Osteoblast (primary cell): ENCODE measurements at places on chromosomes 3 and 15. TPM values are rescaled to one million over a fixed set of nuclear protein-coding genes. Genes with fewer than 3 reads are reported as not detected.

Gene MITF
- 11.6 and 16.2 TPM in 2 replicates for total RNA-seq

Gene SLC6A1
- total RNA-seq, result not detected in 2 replicates

Gene KBTBD12
- total RNA-seq, result not detected in 2 replicates

DNA sequence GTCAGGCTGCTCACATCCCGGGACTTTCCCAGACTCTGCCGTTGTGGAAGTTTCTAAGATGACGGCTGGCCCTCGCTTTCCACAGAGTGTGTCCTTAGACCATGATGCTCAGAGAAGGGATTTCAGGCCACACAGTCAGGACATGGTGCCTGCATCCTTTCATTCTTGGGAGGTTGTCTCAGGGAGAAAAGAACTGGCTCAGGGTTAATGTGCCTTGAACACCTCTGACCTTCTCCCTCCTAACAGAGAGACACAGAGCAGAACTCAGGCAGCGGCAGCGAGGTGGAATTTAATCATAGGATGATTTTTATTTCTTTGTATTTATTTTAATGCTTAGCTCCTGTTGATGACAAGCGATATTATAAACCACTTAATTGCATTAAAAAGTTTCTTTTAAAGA lies 96.9 kb upstream of the ATP2B2 start:
- DNase-seq, result no peak

- no peak for DNase-seq
Observed at GRCh38 chr15:59833366-59833765, 144.2 kb upstream of the BNIP2 start.

DNA sequence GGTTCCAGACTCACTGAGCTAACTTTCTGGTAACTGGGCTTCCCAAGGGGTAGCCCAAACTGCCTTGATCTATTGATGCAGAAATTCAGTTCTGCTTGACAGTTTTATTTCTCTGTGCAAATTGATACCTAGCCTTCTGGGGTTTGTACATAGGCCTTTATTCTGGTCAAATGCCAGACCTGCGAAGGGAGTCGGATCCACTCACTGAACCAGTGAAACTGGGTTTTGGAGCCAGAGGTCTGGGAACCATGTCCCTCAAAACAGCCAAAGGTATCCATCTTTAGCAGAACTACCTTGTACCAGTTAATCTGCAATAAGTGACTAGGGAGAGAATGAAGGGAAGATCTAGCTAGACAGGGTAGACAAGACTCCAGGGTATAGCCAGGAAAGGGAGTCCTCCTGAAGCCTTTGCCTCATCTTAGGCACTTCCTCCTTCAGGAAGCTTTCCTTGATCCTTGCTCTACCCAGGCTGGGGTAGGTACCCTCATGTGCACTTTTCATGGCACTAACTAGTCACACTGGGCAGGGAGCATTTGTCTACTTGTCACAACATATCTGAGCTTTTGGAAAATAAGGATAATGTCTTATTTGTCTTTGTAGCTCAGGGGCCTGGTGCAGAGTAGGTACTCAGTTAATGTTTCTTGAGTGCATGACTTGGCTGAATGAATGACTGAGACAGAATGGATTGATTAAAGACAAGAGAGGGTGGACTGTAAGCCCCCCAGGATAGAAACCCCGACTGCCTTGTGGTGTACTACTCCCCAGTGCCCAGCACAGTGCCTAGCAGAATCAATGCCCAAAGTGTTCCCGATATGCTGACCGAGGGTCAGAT lies 1.4 kb upstream of the SNX33 start:
- peak; percentile 84 for DNase-seq

- no peak for DNase-seq
Observed at GRCh38 chr3:171349392-171349791, 110.8 kb downstream of the TNIK start.

- DNase-seq, result no peak
Observed at GRCh38 chr3:175075269-175075668, 216.1 kb downstream of the NAALADL2 start.

DNA sequence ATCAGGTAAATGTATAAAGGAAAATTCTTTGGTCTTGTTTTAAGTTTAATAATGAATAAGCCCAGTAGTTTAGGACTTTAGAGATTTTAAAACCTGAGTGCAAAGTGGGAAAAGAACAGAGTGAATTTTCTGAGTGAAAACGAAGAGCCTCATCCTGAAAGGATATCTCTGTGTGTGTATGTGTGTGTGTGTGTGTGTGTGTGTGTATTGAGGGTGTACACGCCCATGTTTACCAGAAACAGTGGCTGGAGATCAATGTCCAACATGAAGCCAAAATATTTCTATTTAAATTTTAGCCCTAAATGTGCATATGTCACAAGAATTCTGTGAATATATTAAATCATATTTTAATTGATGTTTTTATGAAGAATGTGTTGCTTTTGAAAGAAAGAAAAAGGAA lies 549.9 kb downstream of the CADM2 start:
- no peak for DNase-seq

GRCh38 chr3:125585595-125586223 lies 9.6 kb downstream of the OSBPL11 start:
- peak; percentile 85 for DNase-seq

Gene GOLGA8O
- total RNA-seq, result 0.88 and 1.1 TPM in 2 replicates

GRCh38 chr15:69540622-69541021 lies 88.0 kb downstream of the RPLP1 start:
- DNase-seq, result no peak

DNA sequence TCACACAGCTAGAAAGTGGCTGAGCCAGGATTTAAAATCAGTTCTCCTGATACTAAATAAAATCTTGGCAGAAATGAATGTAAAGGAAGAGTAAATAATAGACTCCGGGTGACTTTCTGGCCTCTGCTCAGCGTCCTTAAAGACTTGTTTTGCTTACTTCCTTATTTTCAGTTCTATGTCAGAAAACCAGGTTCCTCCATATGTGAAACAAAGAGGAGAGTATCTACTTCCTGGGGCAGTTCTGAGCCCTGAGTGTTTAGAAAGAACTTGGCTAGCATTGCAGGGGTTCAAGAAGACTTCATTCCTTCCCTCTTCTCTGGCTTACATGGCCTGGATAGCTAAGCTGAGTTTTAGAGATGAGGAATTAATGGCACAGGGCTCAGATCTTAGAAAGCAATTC lies 222.8 kb upstream of the TLE3 start:
- DNase-seq, result no peak

Gene P3H2
- total RNA-seq, result 8.3 and 13.4 TPM in 2 replicates

DNA sequence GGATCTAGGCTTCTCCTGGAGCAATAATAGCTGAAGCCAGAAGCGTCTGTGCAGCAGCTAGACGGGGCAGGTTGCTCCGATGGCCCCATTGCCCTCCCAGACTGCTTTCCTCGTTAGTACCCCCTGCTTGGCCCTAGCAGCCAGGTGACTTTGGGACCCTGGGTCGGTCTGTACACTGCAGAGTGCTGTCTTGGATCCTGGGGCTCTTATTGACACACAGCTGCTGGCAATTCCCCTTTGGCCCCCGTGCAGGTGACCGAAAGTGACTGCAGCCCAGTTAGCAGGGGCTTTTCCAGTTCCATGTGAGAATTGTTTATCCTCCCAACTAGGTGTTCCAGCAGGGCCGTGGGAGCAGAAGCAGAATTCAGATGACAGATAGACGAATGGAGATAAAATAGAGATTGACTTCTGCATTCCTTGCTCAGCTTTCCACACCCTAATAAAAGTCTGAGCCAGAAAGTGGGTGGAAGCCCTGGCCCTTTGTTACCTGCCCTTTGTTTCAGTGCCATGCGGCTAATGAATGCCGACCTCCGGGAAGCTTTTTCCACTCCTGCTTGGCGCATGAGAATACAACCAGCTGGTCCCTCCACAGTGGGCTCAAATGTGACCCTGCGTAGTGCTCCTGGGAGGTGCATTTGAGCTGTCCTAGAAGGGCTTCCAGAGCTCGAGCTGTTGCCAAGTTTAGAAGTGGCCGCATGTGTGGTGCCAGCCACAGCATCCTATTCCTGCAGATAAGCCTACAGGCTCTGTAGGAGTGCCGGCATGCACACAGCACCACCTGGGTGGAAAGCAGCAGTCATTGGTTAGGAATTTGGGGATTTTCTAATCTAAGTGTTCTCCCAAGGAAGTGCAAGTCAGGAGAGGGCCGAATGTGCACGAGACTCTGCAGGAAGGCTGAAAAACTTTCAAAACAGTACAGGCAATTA lies 94.4 kb downstream of the SLCO3A1 start:
- no peak for DNase-seq

Gene ARL14
- not detected in 2 replicates for total RNA-seq

- DNase-seq, result peak; percentile 90
Observed at GRCh38 chr3:4994823-4995499, 15.7 kb downstream of the BHLHE40 start.

- DNase-seq, result no peak
Observed at GRCh38 chr3:16794257-16794656, 90.5 kb upstream of the PLCL2 start.

GRCh38 chr15:51341366-51342226 lies at the start of gene GLDN:
GLDN (plus strand) TSS chr15:51341655; CDS start chr15:51341685, 30 bp downstream.
- peak; percentile 87 for DNase-seq

DNA sequence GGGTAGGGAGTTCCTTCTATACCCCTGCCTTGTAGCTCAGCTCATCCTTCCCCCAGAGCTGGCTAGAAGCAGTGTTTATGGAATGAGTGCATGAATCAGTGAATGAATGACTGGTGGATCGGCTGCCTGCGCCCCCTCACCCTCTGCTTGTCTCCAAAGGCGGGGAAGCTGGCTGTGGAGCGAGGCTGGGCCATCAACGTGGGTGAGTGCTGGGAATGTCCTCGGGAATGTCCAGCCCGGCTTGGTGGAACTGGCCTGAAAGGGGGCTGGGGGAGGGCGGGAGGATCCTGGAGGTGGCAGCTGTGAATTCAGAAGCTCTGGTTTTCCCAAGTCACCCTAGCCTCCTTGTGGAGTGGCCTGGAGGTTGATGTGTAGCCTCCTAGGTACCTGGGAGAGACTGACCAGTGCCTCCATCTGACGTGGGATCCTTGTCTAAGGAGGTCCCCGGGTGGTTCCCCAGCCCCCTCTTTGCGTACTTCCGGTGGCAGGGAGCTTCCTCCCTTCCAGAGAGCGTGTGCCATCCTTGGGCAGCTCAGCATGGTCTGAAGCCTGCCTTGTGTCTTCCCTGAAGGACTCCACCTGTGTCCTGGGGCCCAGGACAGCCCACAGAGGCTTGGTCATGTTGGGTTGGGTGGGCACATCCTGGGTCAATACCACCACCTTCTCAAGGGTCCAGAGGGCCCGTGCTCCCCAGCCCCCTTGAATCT lies 18.4 kb downstream of the HDAC11 start:
- DNase-seq, result peak; percentile 60

DNA sequence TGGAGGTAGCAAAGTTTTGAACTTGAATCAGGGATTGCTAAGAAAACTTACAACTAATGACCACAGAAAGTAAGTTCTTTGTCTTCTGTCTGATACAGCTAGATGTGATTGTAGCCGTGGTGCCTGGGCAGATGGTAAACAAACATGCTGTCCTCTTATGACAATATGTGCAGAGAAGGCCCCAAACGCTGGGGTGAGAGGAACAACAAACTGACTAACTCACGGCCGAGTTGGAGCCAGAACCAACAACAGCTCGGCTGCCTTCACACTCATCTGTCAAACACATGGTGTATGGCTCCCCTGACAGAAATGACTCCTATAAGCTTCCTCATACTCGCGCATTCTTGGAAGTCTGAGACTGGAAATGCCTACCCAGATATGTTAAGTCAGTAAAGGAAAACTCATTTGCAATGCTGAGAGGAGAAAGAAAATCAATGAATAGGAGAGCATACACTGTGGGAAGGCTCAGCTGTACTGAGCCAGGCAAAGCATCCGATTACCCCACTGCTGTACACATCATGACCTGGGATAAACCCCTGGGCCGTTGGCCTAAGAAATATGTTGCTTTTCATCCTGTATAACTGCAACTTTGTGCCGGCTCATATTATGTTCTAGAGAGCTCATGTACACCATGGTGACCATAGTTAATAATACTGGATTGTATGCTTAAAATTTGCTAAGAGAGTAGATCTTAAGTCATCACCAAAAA lies 5.7 kb downstream of the THBS1 start:
- peak; percentile 53 for DNase-seq

Gene SCG3
- not detected in 2 replicates for total RNA-seq
